ENCODE measurements at places on chromosomes 1 and 21.

DNA sequence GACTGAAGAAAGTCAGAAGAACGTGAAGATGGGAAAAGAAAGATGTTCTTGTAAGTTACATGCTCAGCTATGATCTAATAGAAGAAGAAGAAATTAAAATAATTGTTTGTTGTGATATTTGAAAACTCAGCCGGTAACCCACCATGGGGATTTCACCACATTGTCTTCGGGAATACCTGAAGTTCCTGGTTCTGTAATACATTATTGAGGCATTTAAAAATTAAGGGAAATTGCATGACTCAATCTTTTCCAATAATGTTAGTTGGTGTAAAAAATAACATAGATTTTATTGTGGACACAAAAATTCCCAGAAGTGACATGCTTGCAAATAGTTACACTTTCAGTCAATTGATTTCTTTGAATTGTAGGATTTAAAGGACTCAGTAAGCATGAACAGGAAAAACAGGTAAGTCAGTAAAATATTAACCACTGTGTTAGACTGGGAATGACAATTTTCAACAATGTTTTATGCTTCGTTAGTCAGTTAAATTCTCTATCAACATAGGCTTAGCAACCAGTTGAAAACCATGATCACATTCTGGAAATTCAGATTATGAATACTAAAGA is 745.1 kb downstream of the LTN1 start:
- DNase-seq: no peak

GRCh38 chr1:47479664-47480063 is 41.8 kb downstream of the FOXD2 start:
- no peak for DNase-seq

DNA sequence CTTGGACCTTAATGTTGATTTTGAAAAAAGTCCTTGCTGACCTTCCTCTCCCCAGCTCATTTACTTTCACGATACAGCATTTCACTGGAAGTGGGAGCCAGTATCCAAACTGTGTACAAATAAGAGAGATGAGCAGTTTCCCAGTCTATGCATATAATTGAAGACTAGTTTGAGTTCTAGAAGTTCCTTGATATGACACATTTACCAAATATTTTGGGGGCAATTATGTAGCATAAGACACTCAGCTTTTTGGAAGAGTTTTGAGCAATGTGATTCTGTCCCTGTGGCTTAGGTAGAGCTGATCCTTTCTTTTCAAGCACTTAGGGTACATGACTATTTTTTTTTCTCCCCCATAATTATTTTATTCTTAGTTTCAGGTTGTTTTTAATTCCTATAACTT is 26.4 kb downstream of the GIPC2 start:
- no peak for DNase-seq

DNA sequence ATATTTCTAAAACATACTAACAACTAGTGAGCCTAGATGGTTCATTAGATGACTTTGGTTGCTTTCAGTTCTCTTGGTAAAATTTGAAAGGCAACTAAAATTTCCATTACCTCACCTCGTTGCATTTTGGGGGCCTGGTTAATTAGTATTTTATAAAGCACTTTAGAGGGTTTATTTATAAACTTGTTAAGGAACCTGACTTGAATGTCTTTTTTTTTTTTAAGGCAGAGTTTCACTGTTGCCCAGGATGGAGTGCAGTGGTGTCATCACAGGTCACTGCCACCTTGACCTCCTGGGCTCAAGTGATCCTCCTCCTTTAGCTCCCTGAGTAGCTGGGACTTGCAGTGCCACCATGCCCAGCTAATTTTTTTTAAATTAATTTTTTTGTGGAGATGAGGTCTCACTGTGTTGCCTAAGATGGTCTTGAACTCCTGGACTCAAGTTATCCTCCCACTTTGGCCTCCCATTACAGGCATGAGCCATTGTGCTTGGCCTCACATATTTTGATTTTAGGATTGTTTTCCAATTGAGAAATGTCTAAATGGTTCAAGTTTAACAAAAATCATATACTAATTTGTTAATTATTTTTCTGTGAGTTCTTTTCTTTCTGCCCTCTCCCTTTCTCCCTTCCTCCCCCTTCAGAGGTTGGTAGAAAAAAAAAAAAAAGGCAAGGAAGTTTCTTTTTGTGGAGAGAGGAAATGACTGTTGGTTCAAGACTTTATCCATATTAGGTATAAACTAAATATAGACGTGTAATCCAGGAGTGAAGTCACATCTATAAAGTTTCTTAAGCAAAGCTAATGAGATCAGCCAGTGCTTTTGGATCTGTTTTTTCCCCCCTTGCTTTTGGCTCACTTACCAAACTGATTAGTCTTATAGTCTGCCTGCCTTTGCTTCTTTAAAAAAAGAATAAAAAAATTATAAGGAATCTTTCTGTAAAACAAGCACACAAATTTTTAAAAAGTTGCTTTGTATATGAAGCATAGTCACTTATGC is 24.7 kb downstream of the CLIC4 start:
- no peak for DNase-seq

DNA sequence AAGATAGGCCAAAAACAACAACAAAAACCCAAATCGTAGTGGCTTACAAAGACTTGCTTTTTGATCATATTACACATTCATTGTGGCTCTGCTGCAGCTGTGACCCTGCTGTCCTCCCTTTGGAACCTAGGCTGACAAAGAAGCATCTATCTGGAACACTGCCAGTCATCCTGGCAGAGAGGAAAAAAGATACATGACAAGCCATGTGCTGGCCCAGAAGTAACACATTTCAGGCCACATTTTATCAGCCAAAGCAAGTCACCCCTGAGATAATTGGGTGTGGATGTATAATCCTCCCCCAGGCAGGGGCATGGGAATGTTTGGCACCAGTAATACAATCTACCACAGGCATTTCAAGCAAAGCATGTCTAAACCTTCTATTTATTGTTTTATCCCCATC is 37.2 kb upstream of the AGO1 start:
- DNase-seq: no peak

DNA sequence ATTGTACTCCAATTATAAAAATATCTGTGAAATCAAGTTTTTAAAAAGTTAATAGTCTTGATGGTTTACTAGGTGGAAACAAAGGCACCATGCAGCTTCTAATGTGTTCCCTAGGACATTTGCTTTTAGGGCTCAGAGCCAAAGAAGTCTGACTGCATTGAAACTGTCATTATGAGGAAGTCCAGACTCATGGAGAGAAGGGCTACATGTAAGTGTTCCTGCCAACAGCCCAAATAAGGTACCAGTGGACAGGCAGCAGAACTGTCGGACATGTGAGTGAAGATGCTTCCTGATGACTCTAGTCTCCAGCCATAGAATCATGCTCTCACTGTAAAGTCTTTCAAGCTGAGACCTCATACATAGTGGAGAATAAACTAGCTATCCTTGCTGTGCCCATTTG is 287.6 kb downstream of the AKT3 start:
- DNase-seq: no peak

GRCh38 chr1:115671176-115671934 is 29.6 kb downstream of the VANGL1 start:
- no peak for DNase-seq

GRCh38 chr1:201656311-201657032 is 117.5 kb downstream of the NAV1 start:
- DNase-seq: no peak

GRCh38 chr1:34763142-34763781 is 3.7 kb downstream of the GJB4 start:
- no peak for DNase-seq

DNA sequence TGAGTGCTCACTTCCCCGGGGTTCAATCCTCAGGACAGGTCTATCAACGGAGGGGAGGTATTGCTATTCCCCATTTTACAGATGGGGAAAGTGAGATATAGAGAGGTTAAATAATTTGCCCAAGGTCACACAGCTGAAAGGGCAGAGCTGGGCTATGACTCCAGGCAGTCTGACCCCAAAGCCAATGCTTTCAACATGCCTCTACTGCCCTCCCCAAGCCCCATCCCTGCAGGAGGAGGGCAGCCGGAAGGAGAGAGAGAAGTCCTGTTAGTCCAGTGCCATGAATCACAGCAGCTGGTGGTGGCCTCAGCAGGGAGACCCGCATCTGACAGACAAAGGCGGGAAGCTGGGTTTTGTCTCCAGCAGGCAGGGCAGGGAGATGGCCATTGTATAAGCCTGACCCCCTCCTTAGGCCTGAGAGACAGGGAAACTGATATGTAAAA is 20.0 kb upstream of the CLIC4 start:
- DNase-seq: no peak

- DNase-seq: no peak
These were observed 4.1 kb downstream of the ARMH1 start for GRCh38 chr1:44678626-44679025.

- no peak for DNase-seq
These were observed 94.0 kb downstream of the KIAA0319L start for GRCh38 chr1:35463232-35463631.

DNA sequence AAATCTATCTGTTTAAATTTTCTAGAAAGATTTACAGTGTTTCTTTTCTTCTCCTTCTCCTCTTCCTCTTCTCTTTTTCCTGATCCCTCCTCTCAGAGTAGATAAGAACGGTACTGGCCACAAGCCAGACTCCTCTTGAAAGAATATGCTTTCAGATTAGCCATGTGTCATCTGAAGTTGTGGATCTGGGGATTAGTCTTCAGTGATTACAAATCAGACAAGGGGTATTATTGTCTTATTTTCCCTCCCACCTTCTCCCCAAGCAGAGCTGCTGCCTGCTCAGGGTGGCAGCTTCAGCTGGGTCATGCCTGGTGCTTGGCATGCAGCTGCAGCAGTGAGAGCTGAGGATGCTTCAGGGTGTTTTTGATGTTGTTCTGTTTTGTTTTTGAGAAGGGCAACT is 42.7 kb downstream of the SGIP1 start:
- DNase-seq: no peak

DNA sequence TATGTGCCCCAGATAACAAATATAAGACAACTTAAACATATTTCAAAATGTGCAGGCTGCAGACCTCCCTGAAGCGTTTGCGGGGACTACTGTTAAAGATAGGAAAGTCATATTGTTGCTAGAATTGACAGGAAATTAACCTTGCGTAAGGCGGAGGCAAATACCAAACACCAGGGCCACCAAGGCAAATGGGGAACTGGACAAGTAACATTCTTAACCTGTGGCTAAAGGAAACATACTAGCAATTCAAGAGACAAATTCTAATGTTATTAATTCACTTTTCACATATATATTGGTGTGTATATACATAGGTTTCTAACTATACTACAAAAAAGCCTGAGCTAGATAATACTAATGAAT is 6.8 kb downstream of the HAPLN2 start:
- no peak for DNase-seq

DNA sequence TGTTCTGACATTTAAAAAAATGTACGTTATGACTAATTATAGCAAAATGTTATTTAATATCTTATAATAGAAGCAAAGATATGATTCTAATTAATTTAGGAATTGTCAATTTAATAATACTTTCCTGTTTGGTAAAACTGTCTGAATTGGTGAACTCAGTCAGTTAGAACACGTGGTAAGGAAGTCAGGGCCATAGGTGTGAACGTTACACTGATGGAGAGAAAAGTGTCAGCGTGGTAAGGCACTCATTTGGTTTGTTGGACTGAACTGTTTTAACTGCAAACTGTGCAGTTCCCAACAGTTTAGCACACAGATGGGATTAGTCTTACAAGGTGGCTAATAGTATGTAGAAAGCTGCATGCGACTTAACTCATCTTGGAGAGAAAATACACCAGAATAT is 102.9 kb downstream of the EPB41 start:
- no peak for DNase-seq

DNA sequence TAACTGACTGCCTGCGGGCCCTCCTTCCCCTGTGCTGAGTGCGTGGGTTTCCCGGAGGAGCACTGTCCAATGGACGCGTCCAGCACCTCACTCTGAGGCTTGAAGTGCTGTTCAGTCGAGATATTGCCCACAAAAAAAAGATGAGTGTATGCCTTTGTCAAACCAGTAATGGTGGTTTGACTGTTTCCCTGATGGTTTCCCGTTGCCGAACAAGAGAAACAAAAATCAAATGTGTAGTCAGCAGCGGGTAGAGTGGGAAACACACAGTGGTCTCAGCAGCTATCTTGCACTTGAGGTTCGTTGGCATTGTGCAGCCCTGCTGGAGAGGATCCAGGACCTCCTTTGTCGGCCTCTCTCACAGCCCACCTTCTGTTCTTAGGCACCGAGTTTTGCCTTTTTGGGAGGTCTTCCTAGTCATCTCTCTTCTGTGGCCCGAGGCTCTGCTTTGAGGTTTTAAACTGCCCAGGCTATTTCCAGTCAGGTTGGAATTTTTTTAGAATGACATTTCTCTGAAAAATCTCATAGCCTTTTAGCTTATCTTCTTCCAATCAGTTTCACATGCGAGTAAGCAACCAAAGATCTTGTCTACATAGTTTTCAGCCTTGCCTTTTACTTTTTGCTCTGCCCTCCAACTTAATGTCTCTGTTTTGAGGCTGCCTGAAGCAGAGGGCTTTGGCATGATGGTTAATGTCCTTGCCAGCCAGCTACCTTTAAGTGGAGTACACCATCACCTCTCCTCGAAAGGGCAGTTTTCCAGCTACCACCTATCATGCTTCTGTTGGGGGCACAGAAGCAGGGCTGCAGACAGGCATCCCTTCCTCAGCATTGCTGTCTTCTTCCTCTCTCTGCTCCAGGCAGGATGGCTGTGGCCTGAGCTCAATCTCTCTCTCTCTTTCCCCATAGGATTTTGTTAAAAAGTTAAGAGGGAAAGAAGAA is 132.3 kb downstream of the URB2 start:
- DNase-seq: no peak

DNA sequence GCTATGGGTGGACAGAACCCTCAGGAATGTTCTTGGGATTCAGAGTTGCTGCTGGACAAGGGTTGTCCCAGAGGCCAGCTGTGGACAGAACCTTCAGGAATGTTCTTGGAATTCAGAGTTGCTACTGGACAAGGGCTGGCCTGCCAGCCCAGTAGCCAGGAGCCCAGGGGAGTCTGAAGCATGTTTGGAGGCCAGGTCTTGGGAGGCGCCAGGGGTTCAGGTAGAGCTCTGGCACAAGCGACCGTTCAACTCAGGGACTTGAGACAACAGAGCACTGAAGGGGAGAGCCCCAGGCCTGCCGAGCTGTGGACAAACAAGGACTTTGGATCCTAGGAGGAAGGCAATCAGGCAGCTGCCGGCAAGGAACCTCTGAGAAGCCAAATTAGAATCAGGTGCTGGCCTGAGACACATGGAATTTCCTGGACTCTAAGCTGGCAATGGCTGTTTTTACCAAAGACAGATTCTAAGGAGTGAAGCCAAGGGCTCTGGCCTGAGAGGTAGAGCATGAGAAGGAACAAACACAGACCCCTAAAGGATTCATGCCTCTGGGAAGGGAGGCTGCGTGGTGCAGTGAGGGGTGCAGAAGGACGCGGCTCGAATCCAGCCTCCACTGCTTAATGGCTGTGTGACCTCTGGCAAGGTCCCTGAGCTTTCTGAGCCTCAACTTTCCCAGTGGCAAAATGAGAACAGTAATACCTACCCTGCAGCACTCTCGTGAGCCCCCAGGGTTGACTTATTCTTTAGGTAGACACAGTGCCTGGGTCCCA is 13.4 kb downstream of the PLA2G5 start:
- no peak for DNase-seq
